ENCODE measurements at places on chromosomes 6 and 20.

DNA sequence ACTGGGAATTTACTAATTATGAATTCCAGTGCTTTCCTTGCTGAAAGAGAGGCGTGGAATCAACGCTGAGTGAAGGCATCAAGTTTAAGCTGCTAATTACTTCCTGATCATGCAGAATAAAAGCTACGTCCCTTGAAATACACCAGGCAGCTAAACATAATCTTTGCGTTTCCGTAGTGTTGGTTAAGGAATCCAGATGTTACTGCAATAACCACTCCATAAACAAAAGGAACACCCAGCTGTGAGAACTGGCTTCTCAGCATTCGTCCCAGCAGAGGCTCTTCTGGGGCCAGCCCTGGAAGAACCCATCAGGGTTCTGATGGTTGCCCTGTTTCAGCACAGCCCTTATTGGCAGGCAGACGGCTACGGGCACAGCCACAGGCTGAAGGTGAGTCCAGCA is 111.4 kb downstream of the CDH26 start:
- no peak for DNase-seq

- DNase-seq, result no peak
Measured at GRCh38 chr6:158039178-158039557, 57.5 kb downstream of the SYNJ2 start.

DNA sequence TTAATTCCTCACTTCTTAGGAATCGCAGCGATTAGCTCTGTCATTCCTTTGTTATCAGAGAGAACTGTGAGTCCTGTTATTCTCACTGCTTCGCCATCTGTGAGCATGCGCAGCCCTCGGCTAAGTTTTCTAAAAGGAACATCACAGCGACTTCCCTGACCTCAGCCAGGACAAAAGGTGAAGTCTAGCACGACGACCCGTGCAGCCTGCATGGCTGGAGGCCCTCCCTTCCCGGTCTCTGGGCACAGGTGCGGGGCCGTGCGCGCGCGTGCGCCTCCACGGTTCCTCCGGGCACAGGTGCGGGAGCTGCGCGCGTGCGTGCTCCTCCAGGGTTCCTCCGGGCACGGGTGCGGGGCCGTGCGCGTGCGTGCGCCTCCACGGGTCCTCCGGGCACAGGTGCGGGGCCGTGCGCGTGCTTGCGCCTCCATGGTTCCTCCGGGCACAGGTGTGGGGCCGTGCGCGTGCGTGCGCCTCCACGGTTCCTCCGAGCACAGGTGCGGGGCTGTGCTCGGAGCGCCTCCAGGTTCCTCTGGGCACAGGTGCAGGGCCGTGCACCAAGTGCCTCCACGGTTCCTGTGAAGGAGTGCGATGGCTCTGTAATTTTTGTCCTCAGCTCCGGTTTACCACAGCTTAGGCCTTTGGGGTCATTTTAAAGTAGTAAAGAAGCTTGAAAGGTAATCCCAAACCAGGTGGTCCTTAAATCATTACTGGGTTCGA is 212.3 kb downstream of the ERMARD start:
- no peak for DNase-seq

GRCh38 chr6:33934731-33935270 is 131.0 kb upstream of the MLN start:
- no peak for DNase-seq

DNA sequence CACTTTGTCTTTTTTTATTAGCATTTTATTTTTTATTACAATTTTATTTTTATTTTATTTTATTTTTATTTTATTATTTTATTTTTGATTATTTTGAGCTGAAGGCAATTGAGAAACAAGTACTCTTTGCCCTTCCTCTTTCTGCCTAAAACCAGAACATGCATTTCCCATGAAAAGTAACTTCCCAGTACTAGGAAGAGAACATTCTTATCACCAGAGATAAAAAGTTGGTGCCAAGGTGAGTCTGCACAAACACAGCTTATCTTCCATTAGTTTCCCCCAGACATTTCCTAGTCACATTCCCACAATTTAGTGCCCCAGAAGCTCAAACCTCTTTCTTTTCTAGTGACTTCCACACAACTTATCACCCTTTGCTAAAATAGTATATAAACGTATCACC is 84.8 kb downstream of the CD24 start:
- DNase-seq, result no peak

GRCh38 chr20:15716256-15716655 is 857.0 kb downstream of the KIF16B start:
- DNase-seq, result no peak

- DNase-seq, result no peak
Measured at GRCh38 chr6:167056370-167056769, 57.2 kb downstream of the CEP43 start.

DNA sequence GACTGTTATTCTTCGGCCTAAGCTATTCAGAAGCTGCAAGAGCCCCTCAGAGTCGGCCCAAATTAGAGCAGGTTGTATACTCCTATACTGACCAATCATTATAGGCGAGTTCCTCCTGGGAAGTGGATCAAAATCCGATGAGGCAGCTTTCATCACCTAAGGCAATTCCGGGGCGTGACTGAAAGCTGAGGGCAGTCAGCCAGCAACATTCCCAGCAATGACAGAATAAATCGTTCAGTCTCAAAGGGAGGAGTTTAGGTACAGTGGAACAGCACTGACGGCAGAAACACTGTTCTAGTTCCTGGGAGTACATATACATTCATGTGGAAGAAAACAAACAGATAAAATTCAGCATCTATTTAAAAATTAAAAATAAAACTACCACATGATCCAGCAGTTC is 10.8 kb downstream of the HLA-DQB2 start:
- DNase-seq, result no peak

DNA sequence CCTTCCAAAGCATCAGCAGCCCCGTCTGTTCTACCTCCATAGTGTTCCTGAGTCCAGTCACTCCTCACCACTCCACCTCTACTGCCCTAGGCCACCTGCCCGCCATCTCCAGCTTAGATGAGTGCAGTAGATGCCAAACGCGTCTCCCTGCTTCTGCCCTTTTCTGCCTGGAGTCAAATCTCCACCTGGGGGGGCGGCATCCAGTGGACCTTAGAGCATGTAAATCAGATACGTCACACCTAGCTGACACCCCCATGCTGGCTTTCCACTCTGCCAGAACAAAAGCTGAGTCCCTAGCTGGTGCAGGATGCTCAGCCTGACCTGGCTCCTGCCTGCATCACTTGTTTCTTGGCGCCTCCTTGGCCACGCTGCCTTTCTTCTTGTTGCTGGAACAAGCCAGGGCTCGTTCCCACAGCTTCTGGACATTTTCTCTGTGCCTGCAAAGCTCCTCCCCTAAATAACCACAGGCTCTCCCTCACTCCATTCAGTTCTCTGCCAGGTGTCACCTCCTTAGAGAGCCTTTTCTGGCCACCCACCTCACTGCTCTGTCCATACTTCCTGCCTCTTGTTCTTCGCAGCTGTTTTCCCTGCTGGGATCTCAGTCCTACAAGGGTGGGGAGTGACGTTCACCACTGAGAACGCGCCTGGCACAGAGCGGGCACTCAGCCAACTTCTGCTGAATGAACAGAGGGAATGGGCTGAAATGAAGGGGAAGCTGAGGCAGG is 5.8 kb downstream of the DDR1 start:
- no peak for DNase-seq

DNA sequence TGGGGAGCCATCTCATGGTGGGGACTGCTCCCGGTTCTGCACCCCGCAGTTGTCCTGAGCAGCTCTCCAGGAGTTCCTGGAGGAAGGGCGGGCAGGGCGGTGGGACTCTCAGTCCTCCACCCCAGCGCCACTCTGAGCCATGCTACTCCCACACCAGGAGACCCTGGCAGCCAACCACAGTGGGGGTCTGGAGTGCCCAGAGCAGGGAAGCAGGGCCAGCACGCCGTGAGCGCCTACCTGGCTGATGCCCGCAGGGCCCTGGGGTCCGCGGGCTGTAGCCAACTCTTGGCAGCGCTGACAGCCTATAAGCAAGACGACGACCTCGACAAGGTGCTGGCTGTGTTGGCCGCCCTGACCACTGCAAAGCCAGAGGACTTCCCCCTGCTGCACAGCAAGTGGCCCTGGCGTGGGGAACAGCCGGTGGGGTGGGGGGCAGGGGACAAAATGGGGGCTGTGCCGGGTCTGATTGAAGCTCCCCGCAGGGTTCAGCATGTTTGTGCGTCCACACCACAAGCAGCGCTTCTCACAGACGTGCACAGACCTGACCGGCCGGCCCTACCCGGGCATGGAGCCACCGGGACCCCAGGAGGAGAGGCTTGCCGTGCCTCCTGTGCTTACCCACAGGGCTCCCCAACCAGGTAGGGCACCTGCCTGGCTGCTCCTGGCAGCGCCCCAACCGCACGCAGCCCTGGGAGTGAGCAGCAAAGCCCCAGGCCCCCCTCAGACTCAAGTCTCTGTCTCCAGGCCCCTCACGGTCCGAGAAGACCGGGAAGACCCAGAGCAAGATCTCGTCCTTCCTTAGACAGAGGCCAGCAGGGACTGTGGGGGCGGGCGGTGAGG is 1.6 kb upstream of the TNFRSF6B start:
- peak; percentile 55 for DNase-seq

GRCh38 chr6:43494321-43494720 is 15.8 kb downstream of the LRRC73 start:
- DNase-seq, result no peak

GRCh38 chr6:128712898-128713297 is 170.0 kb upstream of the LAMA2 start:
- no peak for DNase-seq

DNA sequence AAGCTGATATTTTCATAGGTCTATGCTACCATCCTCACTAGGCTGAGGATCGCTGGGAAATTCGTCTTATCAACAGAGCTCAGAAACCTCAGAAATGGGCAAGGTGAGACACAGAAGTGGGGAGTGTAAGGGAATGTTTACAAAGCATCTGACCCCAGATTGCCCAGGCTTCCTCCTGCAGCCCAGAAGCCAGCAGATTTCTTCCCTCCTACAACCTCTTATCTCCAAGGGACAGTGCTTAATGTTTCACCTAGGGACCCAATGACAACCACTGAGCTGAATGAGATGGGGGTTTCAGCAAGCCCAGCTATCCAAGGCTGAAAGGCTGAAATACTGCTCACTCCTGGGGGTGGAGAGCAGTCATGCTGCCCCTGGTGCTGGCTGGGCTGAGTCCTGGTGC is 52.4 kb upstream of the TBC1D7 start:
- no peak for DNase-seq

DNA sequence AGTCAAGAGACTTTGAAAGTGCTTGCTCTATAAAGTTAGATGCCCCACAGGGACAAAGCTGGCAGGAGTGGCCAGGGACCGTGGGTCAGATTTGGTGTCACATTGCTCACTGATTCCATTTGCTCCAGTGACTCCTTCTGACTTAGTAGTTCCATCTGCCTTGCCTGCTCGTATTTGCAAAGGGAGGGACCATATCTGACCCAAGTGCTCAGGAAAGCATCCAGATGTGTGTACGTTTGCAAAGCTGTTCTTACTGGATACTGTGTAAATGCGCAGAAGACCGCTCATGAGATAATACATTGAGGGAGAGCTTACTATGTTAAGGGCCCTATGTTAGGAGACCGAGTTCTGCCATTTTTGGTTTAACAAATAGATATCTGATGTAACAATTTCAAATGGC is 21.2 kb upstream of the CCN6 start:
- DNase-seq, result no peak

GRCh38 chr20:45727044-45727443 is 4.9 kb downstream of the SPINT4 start:
- DNase-seq, result no peak

GRCh38 chr6:128347123-128347522 is 173.3 kb downstream of the PTPRK start:
- no peak for DNase-seq

GRCh38 chr6:90859612-90860011 is 272.7 kb upstream of the MAP3K7 start:
- no peak for DNase-seq

DNA sequence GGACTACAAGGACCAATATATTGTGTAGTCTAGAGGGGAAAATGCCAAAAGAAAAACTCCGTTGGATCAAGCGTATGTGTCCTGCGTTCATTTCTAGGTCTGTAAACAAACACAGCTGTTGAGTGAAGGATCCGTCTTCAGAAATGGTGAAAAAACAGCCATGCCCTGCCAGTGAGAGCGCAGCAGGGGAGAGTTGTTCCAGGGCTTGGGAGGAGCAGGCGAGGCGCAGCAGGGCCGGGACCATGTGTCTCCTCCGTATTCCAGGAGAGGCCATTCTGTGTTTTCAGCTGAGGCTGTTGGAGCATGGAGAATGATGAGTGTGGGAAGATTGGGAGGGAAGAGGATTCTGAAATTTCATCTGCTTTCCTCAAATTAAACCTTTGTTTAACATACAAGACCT is 38.0 kb downstream of the BMP6 start:
- no peak for DNase-seq

DNA sequence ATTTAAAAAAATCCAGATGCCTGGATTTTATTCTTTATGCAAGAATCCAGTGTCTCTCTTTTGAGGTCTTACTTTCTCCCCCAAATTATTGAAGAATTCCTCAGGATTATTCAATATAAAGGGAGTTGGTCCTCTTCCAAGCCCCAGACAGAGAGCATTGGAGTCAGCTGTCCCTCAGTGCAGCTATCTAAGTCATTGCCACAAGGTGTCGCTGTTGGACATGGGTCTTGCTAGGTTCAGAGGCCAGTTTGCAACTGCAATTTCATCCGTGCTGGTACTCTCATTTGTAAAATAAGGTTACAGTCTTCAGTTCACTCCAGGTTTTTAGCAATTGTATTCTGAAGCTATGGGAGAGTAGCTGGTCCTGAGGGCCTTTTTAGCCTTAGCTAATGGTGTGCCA is 27.8 kb downstream of the CCN2 start:
- no peak for DNase-seq

- no peak for DNase-seq
Measured at GRCh38 chr20:35491823-35492222, 36.4 kb downstream of the CEP250 start.

DNA sequence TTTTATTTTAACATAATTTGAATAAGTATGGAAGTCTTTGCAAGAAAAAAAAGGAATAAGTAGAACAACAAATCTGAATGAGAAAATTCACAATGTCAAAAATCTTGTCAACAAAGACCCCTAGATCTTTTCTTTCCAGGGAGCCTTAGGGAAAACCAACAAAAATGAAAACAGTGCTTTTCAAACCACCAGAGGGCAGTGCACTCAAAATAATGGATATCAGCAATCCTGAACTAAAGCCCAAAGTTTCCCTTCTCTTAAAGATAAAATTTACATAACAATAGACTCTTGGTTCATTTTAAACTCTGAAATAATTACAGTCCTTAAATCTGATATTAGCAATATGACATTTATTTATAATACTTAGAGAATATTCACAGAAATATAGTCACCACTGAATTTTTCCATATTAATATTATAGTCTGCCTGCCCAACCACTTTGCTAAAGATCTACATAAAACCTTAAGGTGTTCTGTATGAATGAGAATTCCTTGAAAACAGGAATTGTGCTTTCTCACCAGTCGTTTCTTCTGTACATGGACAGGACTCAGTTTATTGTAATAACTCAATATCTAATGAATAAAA is 105.3 kb upstream of the BMP5 start:
- DNase-seq, result no peak

GRCh38 chr6:37819802-37820717 is 533 bp downstream of the ZFAND3 start:
- peak; percentile 78 for DNase-seq
